ENCODE measurements at places on chromosomes 4 and X. TPM values are rescaled to one million over a fixed set of nuclear protein-coding genes. Genes with fewer than 3 reads are reported as not detected.

SLITRK4 gene
- not detected for total RNA-seq

SMARCAD1 gene
- total RNA-seq = 12.3 TPM

PAPSS1 gene
- 14.8 TPM for total RNA-seq

MID2 gene
- total RNA-seq = 11.7 TPM

FOXR2 gene
- not detected for total RNA-seq

Data from T-helper 17 cell (primary cell).